Activated CD4-positive, alpha-beta T cell treated with anti-CD3 and anti-CD28 coated beads, Interleukin-2, amount 50 U/mL, for 1 hour (primary cell): ENCODE measurements at places on chromosomes 3 and 15.

DNA sequence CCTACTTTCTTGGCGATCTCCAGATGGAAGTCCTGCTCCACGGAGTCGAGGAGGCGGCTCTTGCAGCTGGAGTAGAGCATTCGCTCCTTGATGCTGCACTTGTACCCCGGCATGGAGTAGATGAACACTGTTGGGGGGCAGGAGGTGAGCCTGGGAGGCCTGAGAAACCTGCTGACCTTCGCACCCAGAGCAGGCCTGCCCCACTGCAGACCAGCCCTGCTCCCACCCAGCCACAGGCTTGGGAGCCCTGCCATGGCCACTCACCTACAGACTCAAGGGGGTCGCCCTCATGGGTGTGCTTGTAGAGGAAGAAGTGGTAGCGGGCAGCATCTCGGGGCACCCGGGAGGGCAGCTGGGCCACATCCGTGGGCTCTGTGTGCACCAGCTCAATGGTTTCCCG, 4.2 kb upstream of the TLR9 start:
- DNase-seq, result no peak

GRCh38 chr3:158794936-158795518, 6.8 kb upstream of the MFSD1 start:
- DNase-seq, result no peak

DNA sequence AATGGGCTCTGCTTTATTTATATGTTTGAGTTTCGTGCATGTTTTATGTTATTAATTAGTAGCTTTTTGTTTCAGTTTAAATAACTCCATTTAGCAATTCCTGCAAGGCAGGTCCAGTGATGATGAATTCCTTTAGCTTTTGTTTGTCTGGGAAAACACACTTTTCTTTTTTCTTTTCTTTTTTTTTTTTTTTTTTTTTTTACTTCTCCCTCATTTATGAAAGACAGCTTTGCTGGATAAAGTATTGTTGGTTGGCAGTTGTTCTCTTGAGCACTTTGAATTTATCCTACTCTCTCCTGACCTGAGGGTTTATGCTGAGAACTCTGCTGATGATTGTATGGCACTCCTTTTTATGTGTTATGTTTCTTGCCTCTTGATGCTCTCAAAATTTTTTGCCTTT, 35.7 kb downstream of the TMEM39A start:
- DNase-seq, result no peak

GRCh38 chr15:80233581-80233980, 18.4 kb downstream of the CTXND1 start:
- no peak for DNase-seq
